Stimulated activated CD8-positive, alpha-beta memory T cell treated with anti-CD3 and anti-CD28 coated beads, Interleukin-15, amount 100 ng/mL, for 24 hours (primary cell): ENCODE measurements at places on chromosomes 2 and 18.

DNA sequence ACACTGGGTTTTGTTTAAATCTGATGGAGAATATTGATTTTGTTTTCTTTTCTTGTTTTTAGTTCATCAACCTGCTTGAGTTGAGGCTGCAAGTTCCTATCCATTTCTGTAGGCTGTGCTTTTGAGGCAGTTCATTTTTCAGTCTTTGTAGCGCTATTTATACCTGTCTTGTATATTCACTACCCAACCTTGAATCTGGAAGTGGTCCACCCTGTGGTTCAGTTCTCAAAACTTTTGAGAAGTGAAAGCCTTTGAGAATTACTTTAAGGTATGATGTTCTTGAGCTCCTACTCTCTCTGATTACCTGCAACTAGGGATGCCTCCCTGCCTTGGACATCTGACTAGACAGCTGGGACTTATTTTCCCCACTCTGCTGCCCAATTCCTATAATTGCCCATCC, 53.5 kb upstream of the KCNE4 start:
- no peak for DNase-seq

DNA sequence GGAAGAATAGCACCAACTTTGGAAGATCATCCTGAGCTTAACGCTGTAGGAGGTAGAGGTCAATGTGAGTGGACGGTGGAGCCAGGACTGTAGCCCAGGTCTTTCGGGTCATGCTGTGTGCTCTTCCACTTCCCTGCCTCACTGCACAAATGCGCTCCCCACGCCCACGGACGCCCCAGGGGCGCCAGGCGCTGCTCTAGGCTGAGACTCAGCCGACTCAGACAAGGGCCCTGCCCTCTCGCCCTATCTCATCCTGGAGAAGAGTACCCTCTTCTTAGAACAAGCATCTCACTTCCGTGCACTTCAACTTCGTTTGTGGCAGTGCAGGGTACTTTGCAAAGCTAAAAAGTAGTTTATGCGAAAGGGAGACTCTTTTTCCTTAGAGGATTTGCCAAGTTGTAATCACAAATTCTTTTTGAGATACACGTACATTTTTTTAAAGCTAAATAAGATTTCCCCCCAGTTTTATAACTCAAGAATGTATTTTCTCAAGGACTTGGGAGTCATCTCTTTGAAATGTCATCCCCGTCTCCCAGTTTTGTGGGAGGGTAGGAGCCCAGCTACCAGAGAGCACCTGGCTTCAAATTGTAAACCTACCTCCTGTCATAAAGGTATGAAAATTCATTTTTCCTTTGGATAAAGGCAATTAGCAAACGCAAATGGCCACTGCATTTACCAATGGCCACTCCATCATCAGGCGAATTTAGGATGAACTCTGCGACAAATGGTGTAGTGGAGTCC, 1.2 kb upstream of the PRELID3A start:
- no peak for DNase-seq

GRCh38 chr2:176140513-176141317, 10.6 kb upstream of the HOXD4 start:
- DNase-seq: peak; percentile 48

DNA sequence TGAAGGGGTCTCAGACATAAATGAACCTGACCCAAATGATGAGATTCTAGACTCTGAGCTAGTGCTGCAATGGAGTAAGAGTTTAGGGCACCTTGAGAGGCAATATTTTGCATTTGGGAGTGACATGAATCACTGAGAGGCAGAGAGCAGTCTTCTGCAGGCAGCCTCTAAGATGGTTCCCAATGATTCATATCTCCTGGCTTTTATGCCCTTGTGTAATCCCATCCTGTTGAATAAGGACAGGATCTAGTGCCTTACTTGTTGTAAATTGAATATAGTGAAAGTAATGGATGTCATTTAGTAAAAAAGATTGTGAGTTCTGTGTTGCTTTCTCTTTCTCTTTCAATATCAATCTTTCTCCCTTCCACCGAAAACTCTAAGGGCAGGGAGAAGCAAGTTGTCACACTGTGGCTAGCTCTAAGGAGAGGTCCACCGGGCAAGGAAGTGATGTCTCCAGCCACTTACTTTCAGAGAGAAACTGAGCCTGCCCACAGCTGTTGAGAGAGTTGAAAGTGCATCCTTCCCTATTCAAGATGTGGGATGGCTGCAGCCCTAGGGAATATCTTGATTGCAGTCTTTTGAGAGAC, 144.7 kb downstream of the TRIB2 start:
- no peak for DNase-seq

GRCh38 chr2:237057893-237058300, 27.8 kb upstream of the COPS8 start:
- no peak for DNase-seq

- DNase-seq: no peak
Observed at GRCh38 chr18:53385889-53386288, 838.6 kb downstream of the MBD2 start.

DNA sequence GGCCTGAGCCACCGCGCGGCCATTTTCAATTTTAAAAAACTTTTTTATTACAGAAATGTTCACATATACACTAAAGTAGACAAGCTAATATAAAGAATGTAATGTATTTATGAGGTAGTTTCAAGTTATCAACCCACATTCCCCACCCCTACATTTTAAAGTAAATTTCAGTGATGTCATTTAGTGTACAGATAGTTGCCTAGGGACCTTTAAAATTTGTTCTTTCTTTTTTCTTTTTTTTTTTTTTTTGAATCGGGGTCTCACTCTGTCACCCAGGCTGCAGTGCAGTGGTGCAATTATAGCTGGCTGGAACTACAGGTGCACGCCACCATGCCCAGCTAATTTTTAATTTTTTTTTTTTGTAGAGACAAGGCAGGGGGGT, 2.6 kb upstream of the LIMS1 start:
- no peak for DNase-seq

DNA sequence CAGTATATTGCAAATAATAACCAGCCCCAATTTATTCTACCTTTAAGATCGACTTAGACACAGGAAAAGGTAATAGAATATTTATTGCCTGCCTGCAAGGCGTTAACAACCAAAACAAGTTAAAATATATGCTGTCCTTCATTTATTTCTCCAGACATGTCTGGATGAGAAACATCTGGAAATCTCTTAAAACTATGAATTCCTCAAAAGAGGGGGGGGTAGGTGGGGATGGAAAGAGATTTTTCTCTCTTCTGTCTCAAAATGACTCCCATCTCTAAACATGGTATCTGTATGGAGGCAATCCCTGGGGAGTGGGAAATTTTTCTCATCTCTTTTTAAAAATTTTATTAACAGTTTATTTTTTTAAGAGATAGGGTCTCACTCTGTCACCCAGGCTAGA, 113.0 kb downstream of the CDH2 start:
- DNase-seq: no peak

GRCh38 chr2:69692424-69692823, 48.9 kb upstream of the AAK1 start:
- DNase-seq: no peak

- no peak for DNase-seq
Observed at GRCh38 chr2:114762986-114763385, 320.5 kb downstream of the DPP10 start.

- DNase-seq: no peak
Observed at GRCh38 chr2:8607606-8608005, 74.2 kb upstream of the ID2 start.

GRCh38 chr2:30872797-30873196, 65.6 kb upstream of the CAPN13 start:
- no peak for DNase-seq

DNA sequence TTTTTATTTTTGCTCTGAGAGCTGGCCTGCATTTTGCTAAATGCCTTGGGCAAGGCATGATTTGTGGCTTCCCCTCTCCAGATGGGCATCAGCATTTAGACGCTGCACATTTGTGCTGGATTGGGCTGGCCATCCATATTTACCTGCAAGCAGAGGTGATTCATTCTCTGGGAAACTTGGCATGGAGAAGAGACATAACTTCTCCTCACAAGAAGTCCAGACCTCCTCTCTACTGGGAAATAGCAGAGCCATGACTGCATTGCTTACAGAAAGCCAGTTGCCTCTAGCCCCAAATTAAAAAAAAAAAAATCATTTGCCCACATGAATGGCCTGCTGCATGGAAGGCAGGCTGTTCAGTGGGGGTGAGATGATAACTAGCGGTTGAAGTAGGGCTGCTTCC, 120.1 kb downstream of the ACTR3 start:
- DNase-seq: no peak

GRCh38 chr18:55509631-55510324, 78.2 kb downstream of the TCF4 start:
- no peak for DNase-seq

- no peak for DNase-seq
Observed at GRCh38 chr2:16371751-16372150, 293.9 kb downstream of the CYRIA start.

DNA sequence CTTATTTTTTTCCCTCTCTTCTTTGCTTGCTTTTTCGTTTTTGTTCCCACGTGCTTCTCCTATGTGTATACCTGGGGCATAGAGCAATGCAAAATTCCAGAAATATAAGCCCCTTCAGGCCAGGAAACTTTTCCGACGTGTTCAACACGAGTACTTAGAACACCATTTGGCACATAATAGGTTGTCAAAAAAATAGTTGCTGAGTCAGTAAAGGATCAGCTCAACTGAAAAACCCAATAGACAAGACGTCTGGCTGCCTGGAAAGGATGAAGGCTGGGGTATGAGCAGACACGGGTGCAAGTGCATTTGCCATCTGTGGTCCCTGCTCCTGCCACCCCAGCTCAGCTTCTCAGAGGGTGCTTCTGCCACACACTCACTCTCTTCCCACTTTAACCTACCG, 823.0 kb upstream of the SOX11 start:
- no peak for DNase-seq

DNA sequence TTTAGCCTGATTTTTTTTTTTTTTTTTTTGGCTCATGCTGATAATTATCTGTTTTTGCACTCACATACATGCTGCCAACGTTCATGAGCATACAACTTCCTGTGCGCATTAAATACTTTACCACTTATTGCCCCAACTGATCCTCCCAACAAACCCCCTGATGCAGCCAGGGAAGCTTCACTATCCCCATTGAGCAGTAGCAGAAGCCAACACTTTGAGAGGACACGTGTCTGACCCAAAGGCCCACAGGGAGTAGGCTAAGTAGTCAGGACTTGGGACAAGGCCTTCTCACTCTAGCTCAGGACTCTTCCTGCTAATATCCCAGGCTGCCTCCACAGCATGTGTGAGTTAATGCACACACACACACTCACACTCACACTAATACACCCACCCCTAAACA, 36.2 kb upstream of the MAT2A start:
- DNase-seq: no peak

GRCh38 chr2:223075301-223076270, 23.6 kb downstream of the KCNE4 start:
- DNase-seq: no peak

- no peak for DNase-seq
Observed at GRCh38 chr2:9092383-9093282, 89.1 kb upstream of the MBOAT2 start.

GRCh38 chr2:219598308-219599078, 836 bp downstream of the STK11IP start:
- no peak for DNase-seq

GRCh38 chr2:237060534-237061312, 25.0 kb upstream of the COPS8 start:
- DNase-seq: no peak

DNA sequence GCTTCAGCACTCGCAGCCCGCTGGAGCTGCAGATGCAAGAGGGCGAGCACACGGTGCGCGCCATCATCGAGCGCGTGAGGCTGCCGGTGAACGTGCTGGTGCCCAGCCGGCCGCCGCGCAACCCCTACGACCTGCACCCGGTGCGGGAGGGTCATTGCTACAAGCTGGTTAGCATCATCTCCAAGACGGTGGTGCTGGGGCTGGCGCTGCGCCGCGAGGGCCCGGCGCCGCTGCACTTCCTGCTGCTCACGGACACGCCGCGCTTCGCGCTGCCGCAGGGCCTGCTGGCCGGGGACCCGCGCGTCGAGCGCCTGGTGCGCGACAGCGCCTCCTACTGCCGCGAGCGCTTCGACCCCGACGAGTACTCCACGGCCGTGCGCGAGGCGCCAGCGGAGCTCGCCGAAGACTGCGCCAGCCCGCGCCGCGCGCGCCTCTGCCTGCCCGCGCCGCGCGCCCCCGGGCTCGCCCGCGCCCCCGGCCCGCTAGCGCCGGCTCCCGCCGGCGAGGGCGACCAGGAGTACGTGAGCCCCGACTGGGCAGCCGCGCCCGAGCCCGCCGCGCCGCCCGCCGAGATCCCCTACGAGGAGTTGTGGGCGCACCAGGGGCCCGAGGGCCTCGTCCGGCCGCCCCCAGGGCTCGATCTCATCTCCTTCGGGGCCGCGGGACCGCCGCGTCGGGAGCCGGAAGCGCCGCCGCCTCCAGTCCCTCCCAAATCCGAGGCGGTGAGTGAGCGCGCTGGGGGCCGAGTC, 11.8 kb downstream of the GAREM2 start:
- DNase-seq: peak; percentile 63

DNA sequence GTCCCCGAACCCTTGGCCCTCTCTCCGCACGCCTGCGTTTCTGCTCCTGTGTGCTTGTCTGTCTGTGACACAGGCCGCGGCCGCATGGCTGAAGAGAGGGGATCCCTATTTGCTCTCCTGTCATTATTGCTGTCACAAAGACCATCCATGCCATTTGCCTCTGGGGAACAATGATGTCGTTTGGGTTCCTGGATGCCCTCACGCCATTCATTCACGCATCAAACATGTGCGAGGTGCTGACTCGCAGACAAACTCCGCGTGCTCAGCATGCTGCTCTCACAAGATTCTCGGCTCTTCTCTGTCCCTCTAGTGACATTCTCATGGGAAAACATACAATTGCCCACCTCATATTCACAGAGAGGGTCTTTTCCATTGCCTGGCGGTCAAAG, 67.8 kb downstream of the ASB1 start:
- no peak for DNase-seq

- no peak for DNase-seq
Observed at GRCh38 chr2:225272173-225272572, 127.3 kb upstream of the NYAP2 start.

- DNase-seq: no peak
Observed at GRCh38 chr2:191653667-191654391, 24.1 kb upstream of the NABP1 start.

DNA sequence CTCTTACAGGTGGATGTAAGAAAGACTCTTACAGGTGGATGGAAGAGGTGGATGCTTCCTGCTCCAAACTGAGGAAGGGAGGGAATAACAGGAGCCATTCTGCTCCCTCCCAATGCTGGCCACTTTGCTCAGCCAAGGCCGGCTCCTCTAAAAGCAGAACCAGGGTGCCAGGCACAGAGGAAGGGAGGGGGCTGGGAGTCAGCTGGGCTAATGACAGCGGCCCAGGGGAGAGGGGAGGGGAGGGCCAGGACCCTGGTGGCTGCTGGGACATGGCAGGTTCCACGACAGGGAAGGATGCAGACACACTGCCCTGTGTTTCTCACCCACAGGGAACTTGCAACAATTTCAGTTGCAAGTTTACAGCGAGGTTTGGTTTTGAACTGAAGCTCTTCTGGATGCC, 173.4 kb downstream of the ANAPC1 start:
- no peak for DNase-seq

GRCh38 chr2:42922293-42922692, 129.9 kb upstream of the HAAO start:
- DNase-seq: no peak
